Left renal cortex interstitium (tissue), 4 donors: ENCODE measurements at places on chromosomes 11 and 22. TPM values are rescaled to one million over a fixed set of nuclear protein-coding genes. Genes with fewer than 3 reads are reported as not detected.

The PRRG4 gene
- 5.5 TPM for polyA plus RNA-seq

The INPP5J gene
- 4.2 TPM for polyA plus RNA-seq

The TNNT3 gene
- 5.0 TPM for polyA plus RNA-seq

The CREB3L1 gene
- 14.5 TPM for polyA plus RNA-seq

The CNGA4 gene
- 0.23 TPM for polyA plus RNA-seq

The OR8G5 gene
- not detected for polyA plus RNA-seq

The APOA1 gene
- 123 TPM for polyA plus RNA-seq

The MRE11 gene
- 21.9 TPM for polyA plus RNA-seq

The RAB36 gene
- 17.5 TPM for polyA plus RNA-seq
